Omental fat pad (tissue), 4 donors: ENCODE measurements at places on chromosomes 5 and 9.

- no peak for DNase-seq
These were observed 210.7 kb downstream of the MAN2A1 start for GRCh38 chr5:109900461-109900860.

GRCh38 chr5:132445640-132445923 is 45.0 kb downstream of the IRF1 start:
- no peak for DNase-seq

GRCh38 chr9:133897675-133898074 is 94.4 kb downstream of the VAV2 start:
- no peak for DNase-seq

GRCh38 chr5:130536691-130537090 is 628.4 kb downstream of the HINT1 start:
- DNase-seq = no peak

- no peak for DNase-seq
These were observed 1.3 kb upstream of the ISL1 start for GRCh38 chr5:51381761-51382474.

DNA sequence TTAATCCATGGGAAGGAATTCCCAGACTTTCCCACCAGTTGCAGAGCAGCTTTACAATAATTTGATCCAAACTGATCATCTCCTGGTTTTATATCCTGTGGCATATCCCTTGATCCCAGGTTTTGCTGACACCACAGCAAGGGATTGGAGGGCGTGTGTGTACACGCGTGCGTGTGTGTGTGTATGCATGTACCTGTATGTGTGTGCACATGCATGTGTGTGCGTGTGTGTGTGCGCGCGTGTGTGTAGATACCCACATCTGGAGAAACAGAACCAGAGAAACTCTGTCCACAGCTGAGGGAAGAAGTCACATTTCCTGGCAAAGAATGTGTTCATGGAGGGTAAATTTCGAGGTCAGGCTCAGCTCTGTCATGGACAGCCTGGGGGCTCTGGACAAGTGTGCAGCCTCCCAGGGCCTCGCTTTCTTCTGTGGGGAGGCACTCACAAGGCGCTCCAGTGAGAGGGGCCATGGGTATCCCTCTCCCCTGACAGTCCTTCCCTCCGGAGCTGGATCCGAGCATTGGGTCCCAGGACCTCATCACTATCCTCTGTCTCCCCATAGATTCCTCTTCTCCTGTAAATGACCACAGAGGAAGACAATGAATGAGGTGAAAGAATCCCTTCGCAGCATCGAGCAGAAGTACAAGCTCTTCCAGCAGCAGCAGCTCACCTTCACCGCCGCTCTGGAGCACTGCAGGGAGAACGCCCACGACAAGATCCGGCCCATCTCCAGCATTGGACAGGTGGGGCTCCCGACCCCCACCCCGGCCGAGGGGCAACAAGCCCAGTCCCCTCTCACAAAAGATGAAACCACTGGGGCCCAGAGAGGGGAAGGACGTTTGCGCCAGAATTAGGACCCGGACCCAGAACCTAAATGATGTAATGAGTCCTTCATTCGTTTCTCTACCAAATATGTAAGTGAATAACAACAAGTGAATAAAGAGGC is 4.9 kb downstream of the SPACA9 start:
- no peak for DNase-seq

DNA sequence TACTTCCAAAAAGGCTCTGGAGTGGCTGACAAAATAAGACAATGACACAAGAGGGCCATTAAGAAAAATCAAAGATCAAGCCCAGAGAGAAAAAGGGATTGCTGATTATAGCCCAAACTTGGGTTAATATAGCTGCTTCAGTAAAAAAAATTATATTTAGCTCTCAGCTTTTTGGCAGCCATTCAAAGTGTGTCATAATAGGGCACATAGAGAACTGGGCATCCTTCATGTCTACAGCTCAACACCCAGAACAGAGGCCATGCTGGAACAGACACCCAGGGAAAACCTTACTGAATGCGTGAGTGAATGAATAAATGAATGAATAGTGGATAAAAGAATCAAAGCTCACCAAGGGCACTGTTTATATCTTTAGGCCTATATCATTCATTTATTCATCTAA is 110.1 kb downstream of the SLIT3 start:
- no peak for DNase-seq

- no peak for DNase-seq
These were observed 130.6 kb downstream of the SLF1 start for GRCh38 chr5:94749042-94749441.
